Osteocyte (in vitro differentiated cells): ENCODE measurements at places on chromosomes 13 and 19.

DNA sequence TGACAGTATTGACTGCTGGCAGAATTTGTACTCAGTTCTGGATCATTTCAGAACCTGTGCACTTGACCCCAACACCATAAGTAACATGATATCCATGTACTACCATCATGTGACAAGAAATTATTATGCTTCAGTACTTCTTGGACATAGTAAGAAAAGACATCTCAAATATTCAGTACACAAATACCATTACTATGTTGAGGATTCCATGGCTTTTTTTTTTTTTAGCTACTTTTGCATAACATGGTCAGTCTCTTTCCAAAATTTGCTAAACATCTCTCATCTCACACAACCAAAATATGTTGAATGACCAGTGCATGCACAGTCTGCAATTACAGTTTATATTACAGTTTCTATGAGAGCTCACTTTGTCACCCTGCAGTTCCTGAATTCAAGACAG lies 85.3 kb downstream of the FLT1 start:
- DNase-seq, result no peak

GRCh38 chr19:11541238-11541637 lies 2.6 kb downstream of the CNN1 start:
- DNase-seq, result no peak

DNA sequence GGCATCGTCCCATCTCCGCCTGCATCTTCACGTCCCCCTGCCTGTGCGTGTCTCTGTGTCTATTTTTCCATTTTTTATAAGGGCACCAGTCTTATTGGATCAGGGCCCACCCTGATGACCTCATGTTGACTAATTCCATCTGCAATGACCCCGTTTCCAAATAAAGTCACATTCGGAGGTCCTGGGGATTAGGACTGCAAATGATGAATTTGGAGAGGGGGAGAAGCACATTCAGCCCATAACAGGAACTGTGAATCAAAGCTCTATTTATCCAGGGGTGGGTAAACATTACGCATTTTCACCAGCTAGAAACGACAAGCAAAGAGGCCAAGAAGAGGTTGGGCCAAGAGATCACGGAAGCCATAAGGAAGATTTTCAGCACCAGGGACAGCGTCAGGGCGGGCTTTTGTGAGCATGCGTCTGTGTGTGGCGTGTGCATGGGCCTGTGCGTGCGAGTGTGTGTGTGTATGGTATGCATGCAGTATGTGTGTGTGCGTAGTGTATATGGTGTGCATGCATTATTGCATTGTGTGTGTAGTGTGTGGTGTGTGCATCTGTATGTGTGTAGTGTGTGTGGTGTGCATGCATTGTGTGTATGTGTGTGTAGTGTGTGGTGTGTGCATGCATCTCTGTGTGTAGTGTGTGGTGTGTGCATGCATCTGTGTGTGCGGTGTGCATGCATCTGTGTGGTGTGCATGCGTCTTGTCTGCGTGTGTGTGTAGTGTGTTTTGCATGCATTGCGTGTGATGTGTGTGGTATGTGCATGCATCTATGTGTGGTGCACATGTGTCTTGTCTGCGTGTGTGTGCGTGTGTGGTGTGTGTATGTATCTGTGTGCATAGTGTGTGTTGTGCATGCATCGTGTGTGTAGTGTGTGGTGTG lies 19.6 kb downstream of the CELF5 start:
- no peak for DNase-seq

- no peak for DNase-seq
Observed at GRCh38 chr19:38975861-38976271, 324 bp upstream of the FBXO17 start.
